Iris pigment epithelial cell (primary cell): ENCODE measurements at places on chromosomes 5 and 9.
A peak's percentile ranks its signal among the peaks of the same experiment; 100 is the strongest.

- peak; percentile 59 for DNase-seq
Observed at GRCh38 chr9:76198336-76198735, 195.9 kb downstream of the RFK start.

- DNase-seq = peak; percentile 83
Observed at GRCh38 chr9:110912419-110913291, 125.6 kb downstream of the LPAR1 start.

- no peak for DNase-seq
Observed at GRCh38 chr5:112869948-112870347, 8.9 kb downstream of the SRP19 start.

- no peak for DNase-seq
Observed at GRCh38 chr9:106059886-106060285, 365.5 kb downstream of the TMEM38B start.

DNA sequence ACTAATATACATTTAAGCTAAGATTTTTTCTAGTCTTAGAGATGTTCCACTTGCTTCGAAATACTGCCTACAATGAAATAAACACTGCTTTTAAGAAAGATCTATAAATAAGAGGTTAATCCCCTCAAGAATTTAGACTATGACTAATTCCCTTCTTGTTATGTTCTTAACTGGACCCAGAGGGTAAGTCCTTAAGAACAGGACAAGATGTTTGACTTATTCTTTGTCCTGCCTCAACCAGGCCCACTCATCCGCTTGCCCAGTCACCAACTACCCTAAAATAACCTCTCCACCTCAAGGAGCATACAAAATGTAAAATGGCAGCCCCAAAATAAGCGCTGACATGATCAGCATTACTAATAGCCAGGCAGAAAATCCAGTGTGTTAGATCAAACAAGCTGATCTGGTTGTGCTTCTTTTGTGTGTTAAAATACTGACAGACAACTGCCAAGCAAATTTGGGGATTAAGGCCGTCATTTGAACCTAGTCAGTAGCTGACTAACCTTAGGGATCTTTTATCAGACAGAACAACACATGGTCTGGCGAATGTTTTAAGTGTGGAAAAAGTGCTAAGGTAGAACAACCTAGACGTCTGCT, 93.7 kb upstream of the SMC5 start:
- peak; percentile 71 for DNase-seq

DNA sequence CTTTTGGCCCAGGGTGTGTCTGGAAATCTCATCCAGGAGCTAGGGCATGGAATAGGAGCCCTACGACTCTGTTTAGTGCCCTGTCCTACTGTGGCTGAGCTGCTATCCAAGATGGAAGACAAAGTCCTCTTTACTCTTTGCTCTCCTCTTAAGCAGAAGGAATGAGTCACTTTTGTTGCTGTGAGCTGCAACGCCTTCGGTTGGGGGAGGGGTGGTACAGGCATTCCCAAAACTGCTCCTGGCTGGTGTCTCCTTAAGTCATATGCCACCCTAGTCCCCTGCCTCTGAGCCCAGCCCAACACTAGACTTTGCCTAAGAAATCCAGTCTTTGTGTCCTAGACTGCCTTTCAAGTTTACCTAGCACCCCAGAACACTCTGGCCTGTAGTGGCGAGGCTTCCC, 99.9 kb downstream of the PRR16 start:
- DNase-seq = no peak

GRCh38 chr5:61402244-61402823, 70.3 kb downstream of the ZSWIM6 start:
- no peak for DNase-seq

- DNase-seq = peak; percentile 79
Observed at GRCh38 chr5:134769206-134769605, 10.6 kb downstream of the DDX46 start.
